Cardiac muscle cell (in vitro differentiated cells and primary cell): ENCODE measurements at places on chromosomes 12 and 14. TPM values are rescaled to one million over a fixed set of nuclear protein-coding genes. Genes with fewer than 3 reads are reported as not detected.

- H3K36me3 ChIP-seq = no peaks in the 10 kb centered on the region
- peaks cover 37% of the 10 kb centered on the region for H3K4me1 ChIP-seq
- H3K27me3 ChIP-seq = no peaks in the 10 kb centered on the region
- DNase-seq = no peak
Measured at GRCh38 chr14:65226824-65227604, 124.7 kb upstream of the MAX start.

DNA sequence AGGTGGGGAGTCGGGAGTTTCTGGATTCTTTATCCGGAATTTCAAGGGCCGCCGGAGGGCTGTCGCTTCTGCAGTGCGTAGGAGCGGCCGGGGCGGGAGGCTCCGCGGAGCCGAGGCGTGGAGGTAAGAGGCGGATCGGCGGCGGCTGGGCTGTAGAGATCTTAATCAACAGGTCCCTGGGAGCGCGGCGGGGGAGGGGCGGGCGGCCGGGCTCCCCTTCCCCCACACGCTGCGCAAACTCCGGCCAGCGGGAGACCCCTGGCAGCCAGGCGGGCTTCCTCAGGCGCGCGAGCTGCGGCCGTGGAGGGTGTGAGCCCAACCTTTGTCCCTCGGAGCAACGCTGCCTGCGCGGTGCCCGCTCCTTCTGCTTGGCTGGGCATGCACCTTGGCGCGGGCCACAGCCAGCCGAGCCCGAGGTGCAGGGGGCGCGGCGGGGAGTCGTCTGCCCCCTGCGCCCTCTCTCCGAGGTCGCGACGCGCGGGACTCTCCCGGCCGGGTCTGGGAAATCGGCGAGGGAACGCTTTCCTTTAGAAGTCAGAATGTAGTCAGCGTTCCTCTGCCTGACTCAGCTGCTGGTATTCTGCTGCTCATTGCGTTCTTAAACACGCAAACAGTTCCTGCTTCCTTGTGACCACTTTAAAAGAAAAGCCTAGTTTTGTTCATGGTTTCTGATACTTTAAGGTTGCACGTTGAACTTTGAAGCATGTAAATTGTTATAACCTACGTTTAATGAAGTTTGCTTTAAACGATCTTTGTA is at the start of gene PALS1:
Gene PALS1, plus strand, starts transcription at position 25 of the 757 bp plus-strand sequence. CDS start 37,736 bp downstream, outside the sequence.
- H3K4me3 ChIP-seq = peak within 1 kb of the TSS; percentile 66
- no peaks in the 10 kb centered on the region for H3K36me3 ChIP-seq
- peak within 1 kb of the TSS; percentile 99 for H3K27ac ChIP-seq
- H3K27me3 ChIP-seq = peaks cover 6% of the 10 kb centered on the region
- peaks cover 4% of the 10 kb centered on the region for H3K4me1 ChIP-seq

DNA sequence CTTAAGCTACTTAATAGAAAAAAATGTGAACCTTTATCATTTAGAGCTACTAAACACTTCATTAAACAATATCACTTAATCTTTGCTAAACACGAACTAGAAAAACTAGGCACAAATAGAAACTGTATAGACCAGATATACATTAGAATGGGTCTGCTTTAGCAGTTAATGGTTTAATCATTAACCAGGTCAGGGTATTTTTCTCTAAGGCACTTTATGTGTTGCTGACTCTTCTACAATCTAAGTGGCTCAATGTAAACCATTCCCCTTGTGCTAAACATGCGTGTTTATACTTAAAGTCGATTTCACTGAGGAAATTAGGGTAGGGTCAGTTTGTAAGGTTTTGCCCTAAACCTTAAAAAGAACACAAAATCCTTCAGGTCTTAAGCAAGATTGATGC is 29.7 kb downstream of the TMCC3 start:
- DNase-seq = no peak
- no peak overlapping the region for H3K4me3 ChIP-seq
- no peaks in the 10 kb centered on the region for H3K27me3 ChIP-seq
- H3K36me3 ChIP-seq = no peaks in the 10 kb centered on the region

DNA sequence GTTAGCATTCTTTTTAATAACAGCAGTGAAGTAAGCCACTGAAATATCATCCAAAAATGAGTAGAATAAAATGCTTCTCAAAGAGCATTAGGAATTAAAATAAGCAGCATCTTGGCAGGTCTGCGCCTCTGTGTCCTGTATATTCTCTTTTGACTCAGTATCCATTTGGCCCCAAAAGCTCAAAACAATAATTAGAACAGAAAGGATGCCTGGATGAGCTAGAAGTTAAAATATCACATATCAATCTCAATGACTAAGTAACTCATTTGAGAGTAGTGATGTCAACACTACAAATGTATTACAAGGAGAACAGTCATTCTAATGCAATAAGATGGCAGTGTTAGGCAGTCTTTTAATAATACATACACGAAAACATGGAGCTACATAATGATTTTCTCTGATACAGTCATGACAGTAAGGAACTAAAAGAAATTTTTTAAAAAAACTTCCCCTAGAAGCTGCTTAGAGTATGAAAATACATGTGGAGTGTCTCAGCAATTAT is 160.9 kb upstream of the ABCD2 start:
- H3K27ac ChIP-seq = no peak overlapping the region
- no peak overlapping the region for H3K4me3 ChIP-seq
- H3K4me1 ChIP-seq = peaks cover 3% of the 10 kb centered on the region
- no peaks in the 10 kb centered on the region for H3K27me3 ChIP-seq
- H3K36me3 ChIP-seq = no peaks in the 10 kb centered on the region

HCAR1 gene
- not detected in 2 replicates for total RNA-seq

P3H3 gene
- total RNA-seq = 11.6 and 19.7 TPM in 2 replicates

DNA sequence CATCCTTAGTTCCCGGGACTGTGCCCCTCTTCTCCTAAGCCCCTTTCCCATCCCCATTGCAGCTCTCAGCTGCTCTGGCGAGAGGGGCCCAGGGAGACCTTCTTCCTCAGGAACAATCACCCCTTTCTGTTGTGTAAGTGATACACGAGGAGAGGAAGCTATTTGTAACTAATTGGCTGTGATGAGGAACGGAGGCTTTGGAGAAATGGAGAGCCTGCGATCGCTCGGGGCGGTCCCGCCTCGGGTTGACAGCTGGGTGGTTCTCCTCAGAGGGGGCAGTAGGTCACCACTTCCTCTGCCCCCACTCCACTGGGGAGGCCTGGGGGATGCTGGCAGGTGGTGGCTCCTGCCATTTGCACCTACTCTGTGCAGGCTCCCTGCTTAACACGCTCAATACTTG is 6.6 kb upstream of the PGF start:
- H3K27me3 ChIP-seq = no peaks in the 10 kb centered on the region
- H3K36me3 ChIP-seq = no peaks in the 10 kb centered on the region
- H3K27ac ChIP-seq = no peak overlapping the region
- peaks cover 10% of the 10 kb centered on the region for H3K4me1 ChIP-seq

GRCh38 chr14:103073876-103074728 is 9.9 kb upstream of the LBHD2 start:
- H3K27ac ChIP-seq = no peak overlapping the region
- DNase-seq = no peak
- no peaks in the 10 kb centered on the region for H3K36me3 ChIP-seq
- H3K27me3 ChIP-seq = peaks cover 3% of the 10 kb centered on the region
- H3K4me3 ChIP-seq = no peak overlapping the region

DNA sequence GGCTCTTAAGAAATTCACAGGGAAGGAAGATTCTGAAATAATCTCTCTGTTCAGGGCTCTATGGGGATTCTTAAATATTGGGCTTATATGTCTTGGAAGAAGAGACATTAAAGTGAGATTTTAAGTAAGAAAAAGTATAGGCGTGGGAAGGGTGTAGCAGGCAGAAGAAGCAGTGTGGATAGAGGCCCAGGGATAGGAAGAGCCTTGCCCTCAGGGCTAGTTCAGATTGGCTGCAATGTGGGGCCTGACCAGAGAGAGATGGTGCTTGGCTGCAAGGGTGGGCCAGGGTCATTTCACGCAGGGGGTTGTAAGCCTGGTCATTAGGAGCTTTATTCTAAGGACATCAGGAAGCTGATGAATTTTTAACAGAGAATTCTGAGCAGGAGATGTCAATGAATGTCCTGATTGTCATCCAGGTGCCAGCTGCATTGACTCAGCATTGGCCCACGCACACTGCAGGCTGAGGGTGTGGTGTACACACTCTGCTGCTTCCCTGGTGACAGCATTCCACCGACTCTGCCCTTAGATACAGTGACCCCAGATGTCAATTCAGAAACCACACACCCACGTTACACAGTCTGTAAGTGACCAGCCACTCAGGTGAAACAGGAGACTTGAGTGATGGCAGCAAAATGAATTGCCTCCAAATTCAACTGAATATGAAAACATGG is 582.5 kb downstream of the NRXN3 start:
- no peak overlapping the region for H3K27ac ChIP-seq
- no peak overlapping the region for H3K4me3 ChIP-seq
- DNase-seq = no peak
- H3K4me1 ChIP-seq = no peaks in the 10 kb centered on the region
- H3K27me3 ChIP-seq = peaks cover 3% of the 10 kb centered on the region

DNA sequence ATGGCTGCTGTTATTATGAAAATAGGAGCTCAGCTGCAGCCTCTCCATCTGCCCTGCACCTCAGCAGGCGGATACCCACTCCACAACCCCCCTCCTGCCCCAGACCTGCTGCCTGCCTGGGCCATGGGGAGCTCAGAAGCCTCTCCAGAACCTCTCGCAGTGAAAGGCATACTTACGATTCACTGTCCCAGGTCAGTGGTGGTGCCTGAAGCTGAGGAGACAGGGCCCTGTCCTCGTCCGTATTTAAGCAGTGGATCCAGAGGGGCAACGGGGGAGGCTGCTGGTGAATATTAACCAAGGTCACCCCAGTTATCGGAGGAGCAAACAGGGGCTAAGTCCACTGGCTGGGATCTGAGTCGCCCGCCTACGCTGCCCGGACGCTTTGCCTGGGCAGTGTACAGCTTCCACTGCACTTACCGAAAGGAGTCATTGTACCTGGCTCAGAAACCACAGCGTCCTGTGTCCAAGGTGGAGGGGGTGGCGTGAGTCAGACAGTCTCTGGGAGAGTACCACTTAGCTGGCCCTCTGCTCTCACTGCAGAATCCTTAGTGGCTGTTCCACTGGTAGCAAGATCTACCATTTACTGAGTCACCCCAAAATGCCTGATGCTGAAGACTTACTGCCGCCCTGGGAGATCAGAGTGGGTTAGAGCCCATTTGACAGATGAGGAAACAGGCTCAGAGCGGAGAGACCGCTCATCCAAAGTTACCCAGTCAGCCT is at the start of gene SERPINA1:
Gene SERPINA1, minus strand, starts transcription at position 219 of the 720 bp plus-strand sequence. CDS start 5,365 bp downstream, outside the sequence.
- H3K4me3 ChIP-seq = no peak within 1 kb of the TSS
- H3K27me3 ChIP-seq = no peaks in the 10 kb centered on the region
- H3K27ac ChIP-seq = no peak within 1 kb of the TSS
- no peak for DNase-seq
- no peaks in the 10 kb centered on the region for H3K36me3 ChIP-seq
- H3K4me1 ChIP-seq = no peaks in the 10 kb centered on the region

- peak; percentile 50 for DNase-seq
- no peak overlapping the region for H3K27ac ChIP-seq
- no peaks in the 10 kb centered on the region for H3K27me3 ChIP-seq
- no peaks in the 10 kb centered on the region for H3K4me1 ChIP-seq
- H3K4me3 ChIP-seq = no peak overlapping the region
Measured at GRCh38 chr14:89504602-89505313, 87.7 kb upstream of the FOXN3 start.

DNA sequence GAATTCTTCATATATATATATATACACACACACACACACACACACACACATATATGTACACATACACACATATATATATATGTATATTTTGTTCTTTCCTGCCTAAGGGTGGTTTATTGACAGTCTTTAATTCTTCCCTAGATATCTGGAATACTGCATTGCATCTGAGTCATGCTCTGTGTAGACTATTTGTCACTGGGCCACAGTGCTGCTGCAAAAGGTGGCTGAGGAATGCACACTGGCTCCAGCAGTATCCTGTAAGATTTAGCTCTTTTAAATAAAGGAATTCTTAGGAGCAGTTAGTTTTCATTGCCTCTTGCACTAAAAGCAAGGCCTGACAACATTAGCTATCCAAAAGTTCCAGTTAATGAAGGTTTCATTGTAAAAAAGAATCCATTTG is 200.9 kb downstream of the APAF1 start:
- no peaks in the 10 kb centered on the region for H3K27me3 ChIP-seq
- DNase-seq = no peak
- no peaks in the 10 kb centered on the region for H3K4me1 ChIP-seq
- no peaks in the 10 kb centered on the region for H3K36me3 ChIP-seq

GRCh38 chr14:88872976-88873375 is 48.5 kb downstream of the TTC8 start:
- H3K27me3 ChIP-seq = no peaks in the 10 kb centered on the region
- peaks cover 22% of the 10 kb centered on the region for H3K36me3 ChIP-seq
- H3K27ac ChIP-seq = no peak overlapping the region
- no peak overlapping the region for H3K4me3 ChIP-seq

ZNF891 gene
- 1.3 and 2.7 TPM in 2 replicates for total RNA-seq

DNA sequence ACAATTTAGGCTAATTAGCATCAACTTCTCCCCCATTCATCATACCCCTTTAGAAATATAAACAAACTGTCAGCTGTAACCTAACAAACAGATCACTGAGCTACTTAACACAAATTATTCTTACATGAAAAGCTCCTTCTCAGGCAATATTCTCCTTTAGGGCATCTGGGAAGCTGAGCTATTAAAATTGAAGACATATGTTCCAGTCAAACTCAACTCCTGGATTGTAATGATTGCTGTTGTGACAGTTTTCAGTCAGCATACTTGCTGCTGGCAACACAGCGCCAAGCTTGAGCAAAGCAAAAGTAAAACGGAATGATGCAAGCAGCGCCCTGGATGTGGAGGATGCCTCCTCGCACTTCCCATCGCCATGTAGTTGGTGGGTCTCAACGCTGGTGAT is 82.4 kb downstream of the SLC25A21 start:
- no peak overlapping the region for H3K4me3 ChIP-seq
- no peaks in the 10 kb centered on the region for H3K36me3 ChIP-seq
- no peaks in the 10 kb centered on the region for H3K4me1 ChIP-seq
- H3K27ac ChIP-seq = no peak overlapping the region

EML5 gene
- 0.11 and 0.92 TPM in 2 replicates for total RNA-seq

DNA sequence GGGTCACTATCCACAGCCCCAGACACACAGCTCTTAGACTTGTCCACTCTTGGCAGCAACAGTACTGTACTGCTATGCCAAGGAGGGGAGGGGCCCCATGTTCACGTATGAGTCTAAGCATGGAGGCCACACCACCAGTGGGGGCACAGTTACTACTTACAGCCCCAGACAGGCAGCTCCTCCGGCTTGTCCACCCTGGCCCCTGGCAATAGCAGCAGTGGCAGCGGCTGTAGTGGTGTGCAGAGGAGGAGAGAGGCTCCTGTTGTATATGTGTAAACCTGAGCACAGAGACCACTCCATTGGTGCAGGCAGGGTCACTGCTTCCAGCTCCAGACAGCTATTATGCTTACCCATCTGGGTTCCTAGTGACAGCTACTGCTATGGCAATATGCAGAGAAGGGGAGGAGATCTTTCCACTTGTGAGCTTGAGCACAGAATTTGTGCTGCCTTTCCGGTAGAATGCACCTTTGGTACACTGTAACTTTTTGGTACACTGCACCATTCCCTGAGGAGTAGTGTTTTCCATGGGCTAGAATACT is 113.2 kb downstream of the RAD51B start:
- no peak overlapping the region for H3K27ac ChIP-seq
- no peak overlapping the region for H3K4me3 ChIP-seq
- no peaks in the 10 kb centered on the region for H3K27me3 ChIP-seq
- no peak for DNase-seq
